ENCODE measurements at places on chromosomes 2 and 18. TPM values are rescaled to one million over a fixed set of nuclear protein-coding genes. Genes with fewer than 3 reads are reported as not detected.

The ARHGAP28 gene
- total RNA-seq = 6.5 TPM

The CCDC148 gene
- not detected for total RNA-seq

GRCh38 chr2:171813126-171813525, 80.9 kb downstream of the SLC25A12 start:
- no peak for DNase-seq

DNA sequence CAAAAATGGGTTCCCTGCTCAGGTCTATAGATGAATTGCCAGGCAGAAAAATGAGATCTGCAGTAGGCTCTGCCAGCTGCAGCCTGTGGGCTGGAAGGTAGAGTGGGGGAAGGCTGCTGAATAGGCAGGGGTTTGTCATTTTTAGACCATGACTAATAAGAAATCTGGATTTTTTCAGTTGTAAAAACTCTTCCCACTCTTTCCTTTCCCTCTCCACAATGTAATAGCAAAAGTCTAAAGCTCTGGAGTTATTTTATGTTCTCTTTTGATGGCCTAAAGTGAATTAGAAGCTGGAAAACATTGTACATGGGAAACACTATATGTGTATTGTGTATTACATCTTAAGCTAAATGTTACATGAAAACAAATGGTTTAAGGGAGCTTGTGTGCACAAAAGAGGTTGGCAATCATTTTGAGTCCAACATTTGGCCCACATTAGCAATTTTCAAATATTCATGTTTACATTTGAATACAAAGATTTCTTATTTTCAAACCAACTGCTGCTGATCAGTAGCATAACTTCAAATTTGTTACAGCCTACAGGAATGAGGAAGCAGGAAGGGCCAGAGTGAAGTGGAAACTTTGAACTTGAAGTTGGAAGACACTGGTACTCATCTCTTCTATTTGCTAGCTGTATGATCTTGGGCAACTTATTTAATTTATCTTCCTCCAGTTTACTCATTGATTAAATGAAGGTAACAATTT, 407.1 kb downstream of the SLC4A3 start:
- DNase-seq = no peak

The SIX2 gene
- not detected for total RNA-seq

GRCh38 chr2:10864861-10865636, 46.7 kb upstream of the KCNF1 start:
- DNase-seq = no peak

GRCh38 chr2:165897726-165898125, 55.9 kb downstream of the TTC21B start:
- DNase-seq = no peak

DNA sequence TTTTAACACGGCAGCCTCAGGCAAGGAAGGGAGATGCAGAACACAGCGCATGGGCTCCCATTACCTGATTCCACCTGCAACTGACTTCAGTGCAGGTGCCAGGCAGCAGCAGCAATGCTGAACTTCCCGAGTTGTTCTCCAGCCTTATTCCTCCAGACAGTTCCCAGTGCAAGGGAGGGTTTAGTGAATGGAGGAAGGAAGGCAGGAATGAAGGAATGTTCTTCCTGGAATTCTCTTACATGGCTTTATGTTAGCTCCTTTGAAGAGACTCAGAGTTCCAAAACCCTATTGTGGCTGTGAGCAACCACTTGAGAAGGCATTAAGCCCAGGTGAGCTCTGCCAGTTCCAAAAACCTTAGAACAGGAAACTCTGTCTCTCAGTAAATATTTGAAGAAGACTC, 45.5 kb downstream of the SERPINB7 start:
- no peak for DNase-seq

DNA sequence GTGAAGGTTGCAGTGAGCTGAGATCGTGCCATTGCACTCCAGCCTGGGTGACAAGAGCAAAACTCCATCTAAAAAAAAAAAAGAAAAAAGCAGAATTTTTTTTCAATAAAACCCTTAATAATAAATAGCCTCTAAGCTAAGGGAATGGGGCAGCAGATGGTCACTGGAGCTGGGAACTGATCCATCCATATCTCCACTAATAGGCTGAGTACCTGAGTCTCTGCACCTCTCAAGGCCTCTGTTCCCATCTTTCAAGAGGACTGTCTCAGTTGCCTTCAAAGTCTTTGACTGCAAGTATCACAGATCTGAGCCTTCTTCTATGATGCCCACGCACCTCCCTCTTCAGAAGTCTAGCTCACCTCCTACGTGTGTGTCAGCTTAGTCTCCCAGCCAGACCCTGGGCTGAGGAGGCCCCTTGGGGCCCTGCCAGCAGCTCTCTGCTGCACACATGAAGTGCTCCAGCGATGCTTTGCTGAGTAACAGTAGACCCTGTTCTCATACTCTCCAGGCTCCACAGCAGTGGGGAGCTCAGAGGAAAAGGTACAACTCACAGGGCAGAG, 32.9 kb downstream of the ST8SIA5 start:
- DNase-seq = no peak

The CSRNP3 gene
- total RNA-seq = 2.8 TPM

- DNase-seq = no peak
Observed at GRCh38 chr2:204638471-204639194, 93.4 kb downstream of the PARD3B start.

DNA sequence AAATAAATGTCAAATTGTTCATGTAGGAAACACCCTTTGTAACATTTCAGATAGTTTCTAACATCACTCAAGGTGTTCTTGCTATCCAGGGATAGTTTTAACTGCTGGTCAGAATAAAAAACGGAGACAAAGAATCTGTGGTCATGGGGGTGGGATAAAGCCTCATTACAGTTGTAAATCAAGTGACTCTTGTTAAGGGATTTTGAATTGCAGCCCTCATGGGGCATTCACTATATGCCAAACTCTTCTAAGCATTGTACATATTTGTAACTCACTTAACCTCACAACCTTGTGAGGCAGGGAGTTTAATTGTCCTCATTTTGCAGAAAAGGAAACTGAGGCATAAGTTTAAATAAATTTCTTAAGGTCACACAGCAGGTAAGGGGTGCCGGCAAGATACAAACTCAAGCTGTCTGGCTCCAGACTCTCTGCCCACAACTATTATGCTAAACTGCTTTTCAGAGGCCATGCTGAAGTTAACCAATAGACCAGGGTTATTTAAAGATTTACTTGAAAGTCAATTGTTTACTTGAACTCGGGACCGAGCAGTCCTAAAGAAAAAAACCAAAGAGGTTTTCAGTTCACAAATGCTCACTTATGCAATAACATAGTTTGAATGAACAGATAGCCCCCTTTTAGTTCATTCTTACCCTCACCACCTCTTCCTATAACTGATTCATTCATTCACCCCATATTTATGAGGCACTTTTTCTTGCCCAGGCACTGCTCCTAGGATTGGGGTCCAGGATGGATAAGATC, 121.6 kb upstream of the FZD5 start:
- DNase-seq = no peak

- no peak for DNase-seq
Observed at GRCh38 chr2:55910077-55910476, 13.5 kb downstream of the EFEMP1 start.

The COL6A3 gene
- 79.5 TPM for total RNA-seq

- DNase-seq = no peak
Observed at GRCh38 chr18:25251068-25251467, 100.9 kb downstream of the ZNF521 start.

The KCNK3 gene
- 0.79 TPM for total RNA-seq

The SNTG2 gene
- total RNA-seq = 1.2 TPM

DNA sequence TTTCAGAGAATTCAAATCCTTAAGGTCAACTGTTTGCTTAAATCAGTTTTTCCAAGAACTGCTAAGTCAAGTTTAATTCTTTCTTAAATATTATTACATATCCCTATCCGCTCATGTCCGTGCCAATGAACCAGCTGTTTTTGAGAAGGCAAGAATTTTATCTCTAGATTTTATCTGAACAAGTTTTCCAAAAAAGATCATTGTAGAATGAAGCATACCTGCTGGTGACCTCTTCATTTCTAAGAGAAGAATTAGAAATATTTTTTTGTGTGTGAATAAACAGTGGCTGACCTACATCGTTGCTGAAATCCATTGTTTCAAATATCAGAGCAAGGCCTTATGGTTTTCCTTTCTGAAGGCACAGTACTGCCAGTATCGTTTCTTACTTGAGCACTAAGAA, 58.4 kb upstream of the RND3 start:
- no peak for DNase-seq

DNA sequence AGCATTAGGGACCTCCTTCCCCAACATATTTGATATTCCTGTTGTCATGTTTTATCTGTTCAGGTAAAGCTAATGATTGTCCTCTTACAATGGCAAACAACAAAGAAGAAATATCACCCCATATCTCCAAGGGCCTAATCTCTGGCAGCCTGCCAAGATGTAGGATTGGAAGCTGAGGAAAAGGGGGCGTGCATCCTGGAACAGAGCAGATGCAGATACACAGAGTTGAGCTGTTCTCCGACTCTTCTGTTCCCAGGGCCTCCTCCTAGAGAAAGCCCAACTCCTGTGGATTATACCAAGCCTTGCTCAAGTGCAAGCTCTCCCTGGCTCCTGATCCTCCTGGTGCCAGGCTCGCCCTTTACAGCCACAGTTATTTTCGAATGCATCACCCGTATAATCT, 35.2 kb upstream of the CD207 start:
- DNase-seq = no peak

The UPP2 gene
- total RNA-seq = not detected

- no peak for DNase-seq
Observed at GRCh38 chr2:23530206-23530908, 145.4 kb downstream of the KLHL29 start.

GRCh38 chr2:226934546-226935201, 98.8 kb downstream of the RHBDD1 start:
- no peak for DNase-seq

The ANKRD36B gene
- 23.5 TPM for total RNA-seq

DNA sequence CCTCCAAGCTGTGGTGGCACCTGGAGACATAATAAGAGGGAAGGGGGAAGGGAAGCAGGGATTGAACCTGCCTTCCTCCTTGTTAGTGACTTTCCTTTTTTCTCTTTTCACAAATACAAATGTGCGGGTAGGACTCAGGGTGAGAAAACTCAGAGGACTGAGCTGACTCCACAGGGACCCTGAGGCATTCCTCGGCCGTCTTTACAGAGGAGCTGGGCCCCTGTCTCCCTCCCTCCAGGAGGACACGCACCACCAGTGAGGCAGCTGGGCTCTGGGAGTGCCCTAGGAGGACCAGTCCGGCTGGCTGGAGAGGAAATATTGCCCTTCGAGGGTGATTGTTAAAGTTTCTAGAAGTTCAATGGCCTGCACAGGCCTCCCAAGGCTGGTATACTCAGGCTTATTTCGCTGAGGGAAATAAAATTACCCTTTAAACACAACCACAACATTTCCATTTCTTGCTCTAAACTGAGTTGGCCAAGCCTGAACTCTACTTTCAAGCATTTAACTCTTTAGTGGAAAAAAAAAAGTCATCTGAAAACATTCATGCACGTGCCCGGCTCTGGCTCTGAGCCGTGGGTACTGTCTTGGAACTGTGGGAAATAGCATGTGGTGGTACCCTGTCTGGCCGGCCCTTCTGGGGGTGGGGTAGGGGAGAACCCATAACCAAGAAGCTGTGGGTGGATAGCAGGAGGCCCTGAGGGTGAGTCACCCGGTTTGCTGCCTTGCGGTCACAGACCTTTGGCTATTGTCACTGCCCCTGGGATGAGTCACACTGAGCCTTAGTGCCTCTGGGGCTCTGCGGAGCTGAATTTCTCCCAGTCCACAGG, 116.0 kb downstream of the COPS8 start:
- DNase-seq = no peak

DNA sequence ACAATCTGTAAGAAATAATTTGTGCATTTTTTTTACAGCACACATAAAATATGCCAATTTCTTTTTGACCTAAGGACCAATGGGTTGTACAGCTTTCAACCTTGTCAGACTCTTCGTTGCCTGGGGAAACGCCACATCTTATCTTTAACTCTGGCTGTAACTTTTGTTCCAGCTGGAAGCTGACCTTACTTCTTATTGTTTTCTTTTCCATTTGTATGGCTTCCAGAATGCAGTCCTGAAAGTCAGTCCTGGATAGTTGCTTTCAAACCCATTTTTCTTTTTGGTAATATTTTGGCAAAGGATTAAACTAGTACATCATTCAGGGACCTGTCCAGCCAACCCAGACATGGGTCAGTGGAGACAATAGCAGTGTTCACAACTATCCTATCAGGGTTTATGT, 686.5 kb upstream of the CDH2 start:
- no peak for DNase-seq

- DNase-seq = no peak
Observed at GRCh38 chr2:169446452-169446851, 32.8 kb upstream of the BBS5 start.

DNA sequence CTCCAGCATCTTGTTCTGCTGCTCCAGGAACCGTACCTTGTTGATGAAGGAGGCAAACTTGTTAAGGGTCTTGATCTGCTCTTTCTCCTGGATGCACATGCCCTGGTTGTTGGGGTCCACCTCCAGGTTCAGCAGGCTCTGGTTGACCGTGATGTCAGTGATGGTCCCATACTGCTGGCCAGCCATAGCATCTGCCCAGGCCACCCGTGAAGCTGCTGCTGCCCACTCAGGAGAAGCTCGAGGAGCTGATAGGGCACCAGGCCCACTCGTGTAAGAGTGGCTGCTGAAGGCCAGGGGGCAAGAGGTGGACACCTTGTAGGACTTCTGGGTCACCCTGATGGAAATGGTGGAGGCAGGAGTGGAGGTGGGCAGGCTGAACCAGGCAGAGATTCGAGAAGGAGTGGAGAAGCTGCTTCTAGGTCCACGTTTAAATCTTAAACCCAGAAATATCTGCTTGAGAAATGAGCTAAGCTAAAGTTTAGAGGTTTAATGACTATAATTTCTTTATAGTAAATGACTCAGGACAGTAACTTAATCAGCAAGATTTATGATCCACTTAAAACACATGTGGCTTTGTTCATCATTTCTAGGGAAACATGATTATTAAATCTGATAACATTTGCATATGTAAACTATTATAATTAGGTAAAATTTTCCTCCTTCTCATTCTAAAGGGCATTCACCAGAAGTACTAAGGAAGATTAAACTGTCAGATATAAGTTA, 358.7 kb upstream of the SETBP1 start:
- DNase-seq = no peak

DNA sequence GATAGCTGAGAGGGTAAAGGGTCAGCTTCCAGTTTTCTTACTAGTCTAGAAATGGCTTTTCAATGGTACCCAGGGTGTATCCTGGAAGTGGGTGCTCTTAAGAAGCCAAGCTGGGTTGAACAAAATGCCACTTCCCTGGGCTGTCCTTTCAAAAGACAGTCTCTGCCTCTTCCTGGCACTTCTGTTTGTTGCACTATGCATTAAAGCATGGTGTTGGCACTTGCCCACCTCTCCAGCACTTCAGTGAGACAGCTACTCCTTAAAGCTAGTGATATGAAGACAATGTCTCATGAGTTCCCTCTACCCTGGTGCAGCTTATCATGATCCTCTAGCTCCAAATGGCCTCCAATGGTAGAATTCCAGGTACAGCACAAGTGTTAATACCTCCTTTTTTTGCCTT, 74.3 kb upstream of the IGFBP5 start:
- no peak for DNase-seq

GRCh38 chr2:179579800-179580199, 281.6 kb downstream of the ZNF385B start:
- no peak for DNase-seq

The ADD2 gene
- total RNA-seq = 0.21 TPM

Data from left colon (tissue), 2 donors.